ENCODE measurements at places on chromosomes 5 and 9.

DNA sequence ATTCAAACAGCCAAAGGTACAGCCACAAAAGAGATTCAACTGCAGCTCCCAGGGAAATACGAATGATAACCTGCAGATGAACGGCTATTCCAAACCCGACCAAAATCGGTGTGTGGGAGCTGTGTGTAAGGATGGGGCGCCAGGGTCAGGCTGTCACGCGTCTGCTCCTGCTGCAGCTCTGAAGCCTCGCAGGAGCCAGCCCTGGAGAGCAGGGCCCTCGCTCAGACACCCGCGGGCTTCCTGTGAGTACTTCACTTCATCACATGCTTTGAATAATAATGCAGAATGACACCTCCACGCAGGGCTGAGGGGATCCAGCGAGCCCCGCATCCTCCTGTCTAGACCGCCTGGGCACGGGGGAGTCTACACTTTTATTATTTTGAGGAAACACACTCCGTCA lies 307.5 kb upstream of the IRX2 start:
- no peak for DNase-seq

- DNase-seq, result no peak
Observed at GRCh38 chr9:124054582-124055227, 43.1 kb downstream of the LHX2 start.

DNA sequence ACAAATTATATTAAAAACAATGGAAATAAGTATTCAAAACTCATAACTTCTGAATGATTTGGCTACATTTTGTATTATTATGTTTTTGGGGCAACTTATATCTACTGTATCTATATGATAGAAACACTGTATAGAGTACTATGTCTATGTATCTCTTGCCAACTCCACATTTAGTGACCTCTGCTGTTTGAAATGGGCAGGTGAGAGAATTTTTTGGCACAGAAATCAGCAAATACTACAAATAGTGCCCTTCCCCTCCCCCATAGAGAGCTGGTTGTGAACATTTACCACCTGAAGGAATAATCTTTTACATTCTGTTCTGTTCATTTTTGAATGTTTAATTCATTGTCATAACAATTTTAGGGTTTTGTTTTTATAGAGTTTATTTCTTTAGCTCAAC lies 545.3 kb downstream of the PDE4D start:
- no peak for DNase-seq

DNA sequence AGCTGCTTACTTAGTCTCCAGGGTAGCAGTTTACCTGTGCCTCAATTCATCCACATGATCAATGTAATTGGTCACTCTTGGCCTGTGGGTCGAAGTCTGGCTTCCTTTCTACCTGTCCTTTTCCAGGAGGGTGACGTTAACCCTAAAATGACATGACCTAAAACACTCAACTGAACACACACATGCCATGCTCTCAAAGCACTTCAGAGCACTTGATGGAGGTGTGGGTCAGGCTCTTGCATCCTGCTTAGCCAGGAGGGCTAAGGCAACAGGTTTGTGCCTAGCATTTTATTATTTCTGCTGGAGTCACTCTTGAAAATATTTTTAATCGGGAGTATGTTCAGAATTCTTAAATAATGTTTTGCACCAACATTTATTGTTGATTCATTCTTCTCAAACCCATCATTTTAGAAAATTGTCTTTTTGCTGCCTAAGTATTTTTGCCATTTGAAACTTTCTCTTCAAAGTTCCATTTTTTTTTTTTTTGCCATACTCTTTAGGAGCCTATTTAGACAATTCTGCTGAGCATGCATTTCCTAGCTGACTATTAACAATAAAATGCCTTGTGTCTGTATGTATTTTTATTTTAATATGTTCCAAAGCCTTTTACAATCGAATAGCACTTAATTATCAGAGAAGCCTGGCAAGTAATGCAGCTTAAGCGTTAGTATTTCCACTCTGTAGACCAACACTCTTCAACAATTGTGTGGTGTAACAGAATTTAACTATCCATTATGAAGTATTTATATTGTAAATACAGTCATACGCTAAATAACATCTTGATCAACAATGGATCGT lies 59.1 kb downstream of the ATP10B start:
- no peak for DNase-seq

DNA sequence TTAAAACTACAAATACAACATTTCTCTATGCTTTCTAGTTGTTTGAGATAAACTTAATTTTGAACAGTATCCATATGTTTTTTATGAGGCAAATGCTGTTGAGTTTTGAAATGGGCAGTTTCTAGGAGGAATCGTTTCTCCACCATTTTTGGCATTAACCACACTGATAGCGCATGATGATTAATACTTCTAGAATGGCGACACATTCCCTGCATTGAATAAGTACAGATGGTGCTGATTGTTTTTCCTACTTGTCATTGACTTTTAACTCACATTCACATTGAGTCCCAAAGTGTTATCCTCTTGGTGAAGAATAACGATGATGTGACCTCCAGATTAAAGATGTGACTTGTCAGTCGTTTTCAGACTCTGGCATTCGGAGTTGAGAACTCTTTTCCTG lies 6.5 kb upstream of the CCDC192 start:
- DNase-seq, result no peak

DNA sequence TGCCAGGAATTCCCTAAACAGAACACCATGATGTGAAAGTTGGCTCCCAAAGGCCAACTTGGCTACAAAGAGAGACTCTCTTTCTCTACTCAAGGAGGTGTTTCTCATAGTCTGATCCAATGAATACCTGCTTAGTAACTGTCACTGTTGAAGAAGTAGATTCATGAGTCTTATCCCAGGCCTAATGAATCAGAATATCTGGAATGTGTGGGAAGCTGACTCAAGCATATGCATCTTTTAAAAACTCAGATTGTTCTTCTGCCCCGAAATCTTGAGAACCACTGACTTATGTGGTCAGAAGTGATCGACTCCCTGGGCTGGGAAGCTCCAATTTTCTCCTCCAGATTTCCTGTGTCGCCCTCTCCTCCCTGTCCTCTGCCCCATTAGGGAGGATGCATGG lies 345.6 kb downstream of the PLK2 start:
- DNase-seq, result no peak

GRCh38 chr9:15553528-15553898 lies 670 bp downstream of the CCDC171 start:
- no peak for DNase-seq

- DNase-seq, result no peak
Observed at GRCh38 chr9:126343271-126343700, 16.7 kb downstream of the MVB12B start.

- no peak for DNase-seq
Observed at GRCh38 chr5:166767858-166768257, 1523.6 kb upstream of the WWC1 start.

DNA sequence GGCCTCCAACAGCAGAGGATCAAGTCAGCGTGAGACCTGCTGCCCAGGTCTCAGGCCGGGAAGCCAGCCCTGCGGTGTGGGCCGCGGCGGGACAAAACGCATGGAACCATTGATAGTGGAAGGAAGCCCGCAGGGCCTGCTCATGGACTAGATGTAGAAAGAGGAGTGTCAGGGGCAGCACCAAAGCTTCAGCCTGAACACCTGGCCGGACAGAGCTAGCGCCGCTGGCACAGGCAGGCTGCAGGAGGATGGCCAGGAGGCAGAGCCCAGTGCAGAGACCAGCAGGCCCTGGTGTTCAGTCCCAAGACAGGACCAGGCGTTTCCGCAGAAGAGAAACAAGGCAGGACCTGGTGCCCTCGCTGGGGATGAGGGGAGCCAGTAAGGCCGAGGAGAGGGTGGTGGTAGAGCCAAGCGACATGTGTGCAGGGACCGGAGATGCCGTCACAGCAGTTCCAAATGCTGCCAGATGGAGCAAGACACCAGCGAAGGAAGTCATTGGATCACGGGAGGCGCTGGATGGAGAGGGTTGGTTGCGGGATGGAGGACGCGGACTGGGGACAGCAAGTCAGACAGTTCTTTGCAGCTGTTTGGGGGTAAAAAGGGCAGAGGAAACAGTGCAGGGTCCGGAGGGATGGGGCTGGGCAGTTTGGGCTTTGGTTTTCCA lies 42.1 kb upstream of the OLFM1 start:
- no peak for DNase-seq

DNA sequence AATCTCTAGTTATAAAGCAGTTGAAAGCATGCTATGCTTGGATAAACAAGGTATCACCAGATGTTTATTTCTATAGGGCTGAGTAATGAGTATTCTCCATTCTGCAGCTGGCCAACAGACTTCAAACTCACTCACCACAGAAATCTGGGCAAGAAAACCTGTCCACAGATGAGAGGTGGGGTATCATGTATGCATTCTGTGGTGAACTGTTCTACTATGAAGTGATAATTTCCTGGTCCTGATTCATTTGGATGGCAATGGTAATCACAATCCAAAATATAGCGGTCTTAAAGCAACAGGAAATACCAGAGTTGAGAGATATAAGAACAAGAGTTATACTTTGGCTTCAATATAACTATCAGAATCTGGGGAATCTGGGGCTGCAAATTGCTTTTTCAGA lies 65.9 kb upstream of the EFNA5 start:
- no peak for DNase-seq

DNA sequence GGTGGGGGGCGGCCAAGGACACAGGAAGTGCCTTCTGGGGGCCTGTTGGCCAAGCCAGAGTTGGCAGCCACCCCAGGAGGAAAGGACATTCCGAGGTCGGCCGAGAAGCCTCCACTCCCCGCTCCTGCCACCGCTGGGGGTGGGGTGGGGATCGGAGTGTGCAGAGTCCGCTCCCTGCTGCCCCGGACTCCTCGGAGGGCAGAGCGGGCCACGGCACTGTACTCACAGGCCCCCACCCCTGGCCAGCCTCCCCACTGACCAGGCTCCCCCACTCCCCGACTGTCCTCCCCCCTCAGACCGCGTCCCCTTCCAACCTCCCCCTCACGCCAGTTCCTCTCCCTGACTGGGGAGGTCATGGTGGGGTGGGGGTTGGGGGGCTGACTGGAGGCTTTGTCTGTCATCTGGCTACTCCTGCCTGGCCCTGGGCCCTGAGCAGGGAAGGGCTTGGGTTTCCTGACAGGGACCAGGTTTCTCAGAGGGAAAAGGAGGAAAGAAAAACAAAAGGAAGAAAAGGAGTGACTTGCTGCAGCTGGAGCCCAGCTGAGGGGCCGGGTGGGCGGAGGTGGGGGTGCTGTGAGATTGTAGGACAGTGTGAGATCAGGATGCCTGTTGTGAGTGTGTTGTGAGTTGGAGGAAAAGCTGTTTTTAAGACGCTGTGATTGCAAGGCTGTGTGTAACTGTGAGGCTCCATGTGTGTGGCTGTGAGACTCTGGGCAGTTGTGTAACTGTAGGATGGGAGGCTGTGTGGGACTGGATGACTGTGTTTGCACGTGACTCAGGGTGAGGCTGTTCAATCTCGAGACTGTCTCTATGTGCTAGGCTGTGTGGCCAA lies 29.7 kb downstream of the CNTFR start:
- no peak for DNase-seq

DNA sequence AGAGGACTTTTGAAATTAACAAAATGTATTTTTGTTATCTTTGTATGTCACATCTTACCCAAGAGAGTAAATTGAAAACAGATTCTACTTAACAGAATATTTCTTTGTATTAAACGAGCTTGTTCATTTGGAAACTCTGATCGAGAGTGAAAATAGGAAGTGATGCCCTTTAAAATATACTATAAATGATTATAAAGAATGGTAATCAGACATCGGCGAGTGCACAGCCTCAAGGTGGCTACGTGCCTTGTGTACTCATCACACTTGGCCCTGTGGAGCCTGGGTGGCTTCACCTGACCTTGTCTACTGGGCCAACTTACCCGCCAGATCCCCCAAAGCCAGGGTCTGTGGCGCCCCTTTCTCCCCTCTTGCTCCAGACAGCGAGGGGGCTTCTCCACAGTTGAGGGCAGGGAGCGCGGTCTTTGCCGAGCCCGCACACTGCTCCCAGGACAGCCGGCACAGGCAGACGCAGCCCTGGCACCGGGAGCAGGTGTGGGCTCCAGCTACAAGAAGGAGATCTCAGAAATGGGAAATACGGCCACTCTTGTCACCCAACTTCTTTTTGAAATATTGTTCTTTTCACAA lies 243.2 kb downstream of the CEMIP2 start:
- no peak for DNase-seq

- no peak for DNase-seq
Observed at GRCh38 chr5:53164478-53165165, 55.1 kb upstream of the MOCS2 start.

- DNase-seq, result no peak
Observed at GRCh38 chr9:18423791-18424531, 50.0 kb upstream of the ADAMTSL1 start.

- DNase-seq, result no peak
Observed at GRCh38 chr5:112973036-112973435, 3.6 kb upstream of the DCP2 start.

GRCh38 chr5:68641211-68641610 lies 425.7 kb downstream of the PIK3R1 start:
- DNase-seq, result no peak

- no peak for DNase-seq
Observed at GRCh38 chr5:61268871-61269270, 63.2 kb upstream of the ZSWIM6 start.

GRCh38 chr9:122498883-122499288 lies 11.7 kb upstream of the OR1J2 start:
- DNase-seq, result peak; percentile 77

DNA sequence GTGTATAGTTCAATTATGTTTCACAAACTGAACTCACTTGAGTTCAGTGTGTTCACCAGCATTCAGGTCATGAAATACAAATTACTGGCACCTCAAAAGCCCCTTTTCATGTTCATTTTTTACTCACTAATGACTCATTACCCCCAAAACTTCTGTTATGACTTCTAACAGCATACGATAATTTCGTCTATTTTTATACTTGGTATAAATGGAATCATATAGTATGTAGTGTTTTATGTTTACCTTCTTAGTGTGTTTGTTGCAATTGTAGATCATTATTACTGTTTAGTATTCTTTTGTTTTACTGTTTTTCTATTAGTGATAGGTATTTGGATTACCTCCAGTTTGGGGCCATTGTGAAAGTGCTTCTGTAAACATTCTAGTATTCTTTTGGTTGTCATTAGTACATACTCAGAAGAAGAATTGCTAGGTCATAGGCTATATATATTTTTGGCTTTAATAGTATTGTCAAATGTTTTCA lies 33.4 kb downstream of the DDX4 start:
- DNase-seq, result no peak

GRCh38 chr5:148857474-148857873 lies 31.1 kb downstream of the ADRB2 start:
- DNase-seq, result no peak

GRCh38 chr9:550333-550732 lies 291.2 kb upstream of the DMRT1 start:
- DNase-seq, result no peak

- peak; percentile 9 for DNase-seq
Observed at GRCh38 chr9:36991516-36992134, 42.4 kb downstream of the PAX5 start.

- DNase-seq, result no peak
Observed at GRCh38 chr5:68973696-68974095, 120.1 kb upstream of the SLC30A5 start.

GRCh38 chr5:126274763-126275125 lies 148.5 kb upstream of the GRAMD2B start:
- DNase-seq, result peak; percentile 15

DNA sequence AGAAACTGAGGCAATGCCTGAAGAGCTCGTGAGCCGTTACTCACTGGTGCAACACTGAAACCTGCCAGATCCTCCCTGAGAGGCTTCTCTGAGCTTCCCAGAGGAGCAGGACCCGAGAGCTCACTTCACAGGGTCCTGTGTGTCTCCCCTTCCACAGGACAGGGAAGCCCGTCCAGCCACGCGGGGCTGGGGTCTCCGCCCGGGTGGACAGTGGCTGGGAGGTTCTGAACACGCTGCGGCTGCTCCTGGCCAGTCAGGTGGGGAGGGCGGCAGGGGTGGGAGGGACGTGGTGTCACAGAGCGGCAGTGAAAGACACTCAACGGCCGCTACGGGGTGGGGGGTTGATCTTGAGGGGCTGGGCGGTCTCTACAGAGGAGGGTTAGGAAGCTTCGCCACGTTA lies 290 bp upstream of the ZDHHC11 start:
- no peak for DNase-seq

All from COR-L47 (cell line).